ENCODE measurements at places on chromosomes 2 and 18.

GRCh38 chr2:105518897-105519296, 120.0 kb upstream of the FHL2 start:
- no peak for DNase-seq

DNA sequence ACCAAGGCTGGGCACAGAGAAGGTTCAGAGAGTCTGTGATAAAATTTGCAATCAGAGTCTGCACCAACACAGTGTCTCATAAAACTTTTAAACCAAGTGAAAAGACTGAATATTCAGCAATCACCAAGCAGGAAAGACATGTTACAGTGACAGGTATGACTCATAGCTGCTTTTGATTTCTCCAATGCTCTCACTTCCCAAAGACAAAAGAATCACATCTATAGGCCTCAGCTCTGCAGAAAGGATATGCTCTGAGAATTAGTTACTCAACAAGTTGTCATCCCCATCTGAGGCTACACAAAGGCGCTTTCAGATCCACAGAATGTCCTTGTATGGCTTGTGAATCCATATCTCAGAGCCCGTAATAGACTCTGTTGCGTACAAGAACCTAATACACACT, 92.5 kb downstream of the KCNF1 start:
- no peak for DNase-seq

DNA sequence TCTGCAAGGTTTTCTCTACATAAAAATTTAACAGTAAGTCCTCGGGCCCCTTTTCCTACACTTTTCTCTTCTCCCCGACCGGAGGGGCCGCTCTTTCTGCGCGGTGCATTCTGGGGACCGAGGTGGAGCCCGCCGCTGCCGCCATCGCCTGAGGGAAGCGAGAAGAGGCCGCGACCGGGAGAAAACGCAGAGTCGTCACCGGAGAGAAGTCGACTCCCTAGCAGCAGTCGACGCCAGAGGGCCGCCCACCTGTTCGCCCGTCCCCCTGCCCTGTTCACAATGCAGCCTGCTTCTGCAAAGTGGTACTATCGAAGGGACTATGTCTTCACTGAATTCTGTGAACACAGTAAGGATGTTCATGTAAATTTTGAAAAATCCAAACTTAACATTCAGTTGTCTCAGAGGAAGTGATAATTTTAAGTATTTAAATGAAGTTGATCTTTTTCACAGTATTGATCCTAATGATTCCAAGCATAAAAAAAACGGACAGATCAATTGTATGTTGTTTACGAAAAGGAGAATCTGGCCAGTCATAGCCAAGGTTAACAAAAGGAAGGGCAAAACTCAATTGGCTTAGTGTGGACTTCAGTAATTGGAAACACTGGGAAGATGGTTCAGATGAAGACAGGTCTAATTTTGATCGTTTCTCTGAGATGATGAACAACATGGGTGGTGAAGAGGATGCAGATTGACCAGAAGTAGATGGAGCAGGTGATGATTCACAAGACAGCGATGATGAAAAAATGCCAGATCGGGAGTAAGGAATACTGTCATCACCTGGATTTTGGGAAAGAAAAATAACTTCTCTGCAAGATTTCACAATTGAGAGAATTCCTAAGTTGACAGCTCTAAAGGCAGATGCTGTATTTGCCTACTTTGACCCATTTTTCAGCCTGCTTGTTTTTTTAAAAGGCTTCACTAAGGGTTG, 55.8 kb downstream of the ASXL2 start:
- peak; percentile 84 for DNase-seq

- DNase-seq = no peak
Measured at GRCh38 chr2:30096451-30096850, 50.4 kb upstream of the YPEL5 start.

- DNase-seq = no peak
Measured at GRCh38 chr2:147715807-147716206, 129.0 kb upstream of the ACVR2A start.

DNA sequence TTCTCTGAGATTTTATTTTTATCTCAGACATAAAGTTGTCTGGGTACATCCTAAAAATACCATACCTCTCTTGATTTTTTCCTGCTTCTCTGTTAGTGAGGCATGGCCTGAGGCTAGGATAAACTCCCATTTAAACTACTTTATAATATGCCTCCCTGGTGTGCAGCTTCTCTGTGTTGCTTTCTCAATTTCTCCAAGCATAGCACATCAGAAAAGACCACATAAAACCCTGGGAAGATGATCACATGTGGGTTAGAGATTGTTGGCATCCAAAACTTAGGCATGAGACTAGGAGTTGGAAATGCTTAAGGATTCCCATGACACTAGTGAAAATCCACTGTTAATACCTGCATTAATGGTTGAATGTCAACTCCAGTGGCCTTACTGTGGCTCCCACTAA, 254.6 kb downstream of the RND3 start:
- DNase-seq = no peak

- no peak for DNase-seq
Measured at GRCh38 chr2:112277596-112278220, 2.3 kb downstream of the ZC3H6 start.

- DNase-seq = no peak
Measured at GRCh38 chr2:106107509-106108131, 86.5 kb downstream of the UXS1 start.

GRCh38 chr2:170524828-170525565, 190.1 kb upstream of the SP5 start:
- no peak for DNase-seq

DNA sequence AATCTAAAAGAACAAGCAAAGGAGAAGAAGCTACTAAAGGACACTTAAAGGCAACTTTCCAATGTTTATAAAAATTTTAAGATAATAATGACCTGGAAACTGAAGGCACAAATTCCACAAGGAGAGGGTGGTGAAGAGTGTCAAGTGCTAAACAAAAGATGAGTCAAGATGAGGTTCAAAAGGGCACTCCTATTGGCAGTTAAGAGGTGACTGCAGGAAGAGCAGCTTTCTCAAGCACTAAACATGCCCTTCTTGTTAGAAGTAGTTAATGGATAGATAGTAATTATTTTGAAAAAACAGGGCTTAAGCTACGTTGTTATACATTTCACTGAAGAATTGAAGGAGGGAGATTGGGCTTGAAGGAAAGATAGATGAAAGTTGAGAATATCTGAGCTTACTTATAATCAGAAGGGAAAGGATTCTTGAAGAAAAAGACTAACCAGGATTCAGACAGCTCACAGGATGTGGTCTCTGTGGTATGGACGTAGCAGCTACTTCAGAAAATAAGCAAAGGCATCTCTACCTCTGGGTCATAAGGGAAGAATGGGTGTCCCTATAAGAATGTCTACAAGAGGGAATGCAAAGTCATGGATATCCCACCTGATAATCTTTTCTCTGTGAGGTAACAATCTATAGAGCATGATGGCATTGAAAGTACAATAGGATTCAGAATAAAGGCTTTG, 454.7 kb upstream of the SLC39A10 start:
- no peak for DNase-seq

- DNase-seq = no peak
Measured at GRCh38 chr2:221203856-221204255, 368.2 kb downstream of the EPHA4 start.

GRCh38 chr18:13804305-13804704, 19.6 kb upstream of the MC5R start:
- DNase-seq = no peak

GRCh38 chr2:10428355-10428754, 19.8 kb downstream of the ODC1 start:
- DNase-seq = no peak

Data from head of caudate nucleus (tissue), 42 donors.